ENCODE measurements at places on chromosomes 1 and 21. TPM values are rescaled to one million over a fixed set of nuclear protein-coding genes. Genes with fewer than 3 reads are reported as not detected.
A peak's percentile ranks its signal among the peaks of the same experiment; 100 is the strongest.

GRCh38 chr1:29579821-29580425, 343.6 kb downstream of the PTPRU start:
- no peak for DNase-seq

GRCh38 chr1:193083365-193084088, 21.7 kb downstream of the GLRX2 start:
- DNase-seq = no peak

DNA sequence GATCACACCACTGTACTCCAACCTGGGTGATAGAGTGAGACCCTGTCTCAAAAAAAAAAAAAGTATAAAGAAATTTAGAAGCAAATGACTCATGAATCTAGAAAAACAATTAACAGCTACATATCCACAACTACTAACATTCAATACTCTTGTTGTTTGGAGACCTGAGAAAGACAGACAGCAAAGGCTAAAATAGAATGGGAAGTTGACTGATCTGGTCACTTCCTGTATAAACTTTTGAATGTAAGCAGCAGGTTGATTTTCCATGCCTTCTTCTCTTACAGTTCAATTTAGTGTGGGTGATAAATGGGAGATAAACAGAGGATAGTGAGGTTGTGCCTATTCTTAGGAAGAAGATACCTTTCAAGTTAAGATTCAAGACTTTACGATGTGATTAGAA, 85.2 kb downstream of the TGFB2 start:
- DNase-seq = no peak

GRCh38 chr1:29323636-29324035, 87.3 kb downstream of the PTPRU start:
- DNase-seq = no peak

DNA sequence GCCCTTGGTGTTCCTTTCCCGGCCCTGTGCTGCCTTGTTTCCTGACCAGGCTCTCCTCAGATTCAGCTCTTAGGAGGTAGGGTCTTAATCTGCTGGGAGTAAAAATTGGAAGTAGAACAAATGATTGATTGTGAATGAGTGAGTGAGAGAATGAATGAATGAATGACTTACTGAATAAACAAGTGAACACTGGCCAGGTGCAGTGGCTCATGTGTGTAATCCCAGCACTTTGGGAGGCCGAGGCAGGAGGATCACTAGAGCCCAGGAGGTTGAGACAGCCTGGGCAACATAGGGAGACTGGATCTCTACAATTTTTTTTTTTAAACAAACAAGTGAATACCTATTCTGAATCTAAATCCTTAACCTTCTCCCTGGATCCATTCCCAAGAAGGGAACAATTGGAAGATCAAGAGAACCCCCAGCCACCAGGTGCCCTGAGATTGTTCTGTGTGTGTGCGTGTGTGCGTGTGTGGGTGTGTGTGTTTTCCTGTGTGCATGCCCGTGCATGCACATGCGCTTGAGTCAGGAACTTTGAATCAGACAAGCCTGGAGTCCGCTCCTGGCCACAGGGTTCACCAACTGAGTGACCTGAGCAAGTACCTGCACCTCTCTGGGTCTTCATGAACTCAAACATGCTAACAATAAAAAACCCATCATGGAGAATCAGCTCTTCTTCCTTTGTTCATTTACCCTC, 24.3 kb upstream of the CITED4 start:
- no peak for DNase-seq

DNA sequence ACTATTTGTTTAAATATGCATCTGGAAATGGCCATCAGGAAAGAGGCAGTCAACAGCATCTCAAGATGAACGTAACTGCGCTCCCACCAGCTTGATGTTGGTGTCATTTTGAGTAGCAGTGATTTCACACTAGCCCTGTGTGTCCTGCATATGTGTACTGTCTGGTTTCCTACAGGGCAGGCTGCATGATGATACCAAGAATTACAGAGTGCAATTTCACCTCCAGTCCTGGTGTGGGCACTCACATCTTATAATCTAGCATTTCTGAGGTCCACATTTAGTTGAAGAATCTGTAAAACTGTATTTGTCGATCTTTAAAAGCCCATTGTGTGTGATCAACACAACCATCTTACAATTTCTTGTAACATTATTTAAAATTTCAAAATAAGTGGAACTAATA, 336.4 kb downstream of the PAPPA2 start:
- DNase-seq = no peak

GRCh38 chr1:11576109-11576875, 77.9 kb downstream of the FBXO2 start:
- DNase-seq = no peak

- DNase-seq = peak; percentile 64
Measured at GRCh38 chr1:160768295-160768657, 27.7 kb upstream of the LY9 start.

GRCh38 chr1:232459826-232460225, 170.1 kb downstream of the SIPA1L2 start:
- no peak for DNase-seq

GRCh38 chr21:45607021-45607908, 36.3 kb upstream of the PCBP3 start:
- no peak for DNase-seq

GRCh38 chr1:86104606-86105532, 51.7 kb downstream of the COL24A1 start:
- DNase-seq = no peak

Gene VSIG8
- not detected for total RNA-seq

Gene KPNA6
- total RNA-seq = 69.4 TPM

Gene LIN9
- total RNA-seq = 21.9 TPM

Gene CNR2
- total RNA-seq = not detected

Data from Right ventricle myocardium superior (tissue), 1 donor.